Activated naive CD4-positive, alpha-beta T cell (primary cell): ENCODE measurements at places on chromosomes 1 and 21.

DNA sequence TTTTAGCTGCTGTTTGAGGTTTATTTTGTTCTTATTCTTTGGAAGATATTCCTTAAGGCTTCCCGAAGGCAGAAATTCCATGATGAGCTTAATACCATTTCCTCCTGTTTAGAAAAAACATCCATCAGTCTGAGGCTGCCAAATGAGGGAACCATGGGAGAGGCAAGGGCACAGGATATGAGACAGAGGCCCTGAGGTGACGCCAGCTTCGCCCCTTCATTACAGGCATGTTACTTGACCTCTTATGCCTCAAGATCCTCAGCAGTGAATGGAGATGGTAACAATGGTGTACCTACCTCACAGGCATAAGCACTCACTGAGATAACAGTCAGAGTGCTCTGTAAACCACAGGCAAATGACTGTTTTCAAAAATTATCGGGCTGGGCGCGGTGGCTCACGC lies 93.6 kb downstream of the RAVER2 start:
- DNase-seq, result no peak

GRCh38 chr1:59554752-59555151 lies 257.9 kb downstream of the FGGY start:
- no peak for DNase-seq

DNA sequence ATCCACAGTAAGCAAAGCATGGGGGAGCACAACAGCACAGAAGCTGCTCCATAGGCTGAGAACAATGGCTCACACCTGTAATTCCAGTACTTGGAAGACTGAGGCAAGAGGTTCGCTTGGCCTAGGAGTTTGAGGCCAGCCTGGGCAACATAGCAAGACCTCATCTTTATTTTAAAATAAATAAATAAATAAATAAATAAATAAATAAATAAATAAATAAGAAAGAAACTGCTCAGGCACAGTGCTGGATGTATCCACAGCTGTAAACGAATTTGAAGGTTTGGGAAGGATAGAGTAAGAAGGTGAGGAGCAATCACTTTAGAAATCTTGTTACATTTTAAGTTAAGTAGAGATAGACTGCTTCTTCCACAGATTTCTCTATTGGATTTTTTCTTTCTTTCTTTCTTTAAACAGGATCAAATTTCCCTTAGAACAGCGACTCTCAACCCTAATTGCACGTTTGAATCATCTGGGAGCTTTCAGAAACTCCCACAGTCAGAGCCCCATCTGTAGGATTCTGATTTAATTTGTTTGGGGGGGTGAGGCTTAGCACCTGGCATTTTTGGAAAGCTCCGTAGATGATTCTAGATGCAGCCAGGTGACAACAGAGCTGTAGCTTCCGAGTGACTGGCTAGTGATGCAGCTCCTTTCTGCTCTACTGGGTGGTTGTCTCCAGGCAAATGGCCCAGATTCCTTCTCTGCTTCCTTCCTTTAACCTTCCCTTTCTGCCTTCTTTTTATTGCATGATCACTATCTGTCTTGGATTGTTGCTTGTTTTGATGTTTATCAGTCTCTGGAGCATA lies 53.5 kb downstream of the S1PR1 start:
- no peak for DNase-seq

GRCh38 chr1:156549390-156549789 lies 23.0 kb downstream of the IQGAP3 start:
- no peak for DNase-seq

- DNase-seq, result no peak
Observed at GRCh38 chr21:33427051-33427450, 23.8 kb downstream of the IFNGR2 start.

DNA sequence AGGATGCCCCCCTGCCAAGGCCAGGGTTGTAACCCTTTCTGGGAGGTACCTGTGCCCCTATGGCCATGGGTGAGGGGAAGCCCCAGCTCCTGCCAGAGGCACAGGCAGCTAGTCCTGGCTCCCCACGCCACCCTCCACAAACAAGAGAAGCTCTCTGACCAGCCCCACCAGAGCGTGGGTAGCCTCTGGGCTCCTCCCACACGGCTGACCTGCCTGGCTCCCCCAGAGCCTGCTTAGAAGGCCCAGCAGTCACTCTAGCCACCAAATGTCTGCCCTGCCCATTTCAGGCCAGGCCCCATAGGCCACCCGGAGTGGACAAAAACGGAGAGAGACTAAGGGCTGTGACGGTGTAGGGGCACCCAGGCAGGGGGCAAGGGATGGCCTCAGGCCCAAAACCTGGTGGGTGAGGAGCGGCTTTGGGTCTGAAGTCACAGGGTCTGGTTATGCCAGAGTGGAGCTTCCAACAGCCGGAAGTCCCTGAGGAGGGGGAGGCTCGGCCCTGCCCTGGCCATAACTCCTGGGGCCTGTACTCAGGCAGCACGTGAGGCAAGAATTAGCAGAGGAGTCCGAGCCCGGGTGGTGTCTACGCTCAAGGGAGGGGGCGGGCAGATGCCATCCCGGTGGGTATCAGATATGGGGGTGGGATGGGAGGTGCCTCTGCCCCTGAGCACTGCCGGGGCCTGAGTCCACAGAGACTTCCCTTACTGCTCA lies 155.4 kb downstream of the CASZ1 start:
- no peak for DNase-seq

GRCh38 chr1:47725992-47726855 lies 271.0 kb downstream of the TRABD2B start:
- peak; percentile 46 for DNase-seq

GRCh38 chr21:41508415-41509144 lies 622 bp upstream of the TMPRSS2 start:
- DNase-seq, result no peak

GRCh38 chr1:109935451-109935900 lies 24.8 kb downstream of the CSF1 start:
- no peak for DNase-seq

- DNase-seq, result no peak
Observed at GRCh38 chr1:226684026-226684425, 55.1 kb downstream of the ITPKB start.

- DNase-seq, result peak; percentile 18
Observed at GRCh38 chr21:38219049-38219628, 37.7 kb upstream of the KCNJ15 start.

DNA sequence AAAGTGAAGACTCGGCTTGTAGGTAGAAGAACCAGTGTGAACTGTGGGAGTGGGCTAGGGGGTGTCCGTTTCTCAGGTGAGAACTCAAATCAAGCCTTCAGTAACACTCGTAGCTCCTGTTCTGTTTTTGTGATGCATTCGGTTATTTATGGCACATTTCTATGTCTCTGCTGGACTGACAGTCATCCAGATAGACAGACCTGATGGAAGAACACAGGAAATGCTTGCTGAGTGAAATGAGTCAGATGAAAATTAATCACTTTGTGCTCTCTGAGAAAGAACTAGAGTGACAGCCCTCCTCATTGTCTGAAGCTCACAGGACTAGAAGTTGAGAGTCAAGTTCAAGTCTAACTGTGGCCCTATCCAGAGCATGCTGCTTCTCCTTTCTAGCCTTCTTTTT lies 360.1 kb upstream of the PLXNA2 start:
- DNase-seq, result no peak

GRCh38 chr1:219083631-219084030 lies 90.0 kb upstream of the LYPLAL1 start:
- DNase-seq, result no peak
